ENCODE measurements at places on chromosomes 2 and 18.

DNA sequence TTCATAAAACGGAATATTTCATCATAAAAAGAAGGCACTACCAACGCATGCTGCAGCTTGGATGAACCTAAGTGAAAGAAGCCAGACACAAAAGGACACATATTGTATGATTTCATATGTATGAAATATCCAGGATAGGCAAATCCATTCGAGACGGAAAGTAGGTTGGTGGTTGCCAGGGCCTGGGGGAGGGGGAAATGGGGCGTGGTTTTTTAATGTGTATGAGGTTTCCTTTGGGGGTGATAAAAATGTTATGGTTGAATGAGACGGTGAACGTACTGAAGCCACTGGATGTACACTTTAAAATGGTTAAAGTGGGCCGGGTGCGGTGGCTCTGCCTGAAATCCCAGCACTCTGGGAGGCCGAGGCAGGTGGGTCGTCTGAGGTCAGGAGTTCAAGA, 20.0 kb upstream of the SPATA3 start:
- no peak for DNase-seq

DNA sequence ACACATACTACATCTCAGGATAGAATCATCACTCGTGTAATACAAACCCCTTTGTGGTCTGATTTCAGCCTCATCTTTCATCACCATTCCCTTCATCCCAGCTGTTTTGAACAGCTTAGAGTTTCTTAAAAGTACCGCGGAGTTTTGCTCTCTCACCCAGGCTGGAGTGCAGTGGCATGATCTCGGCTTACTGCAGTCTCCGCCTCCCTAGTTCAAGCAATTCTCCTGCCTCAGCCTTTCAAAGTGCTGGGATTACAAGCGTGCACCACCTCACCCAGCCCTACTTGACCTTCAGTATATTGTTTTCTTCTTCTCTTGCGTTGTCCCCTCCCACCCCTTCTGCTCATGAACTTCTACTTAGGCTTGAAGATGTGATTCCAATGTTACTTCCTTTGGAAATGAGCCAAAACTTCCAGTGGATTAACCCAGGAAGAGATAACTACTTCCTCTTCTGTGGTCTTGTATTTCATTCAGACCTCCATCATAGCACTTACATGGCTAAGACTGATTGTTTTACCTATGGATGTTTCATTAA, 15.8 kb downstream of the ERLEC1 start:
- DNase-seq = no peak

DNA sequence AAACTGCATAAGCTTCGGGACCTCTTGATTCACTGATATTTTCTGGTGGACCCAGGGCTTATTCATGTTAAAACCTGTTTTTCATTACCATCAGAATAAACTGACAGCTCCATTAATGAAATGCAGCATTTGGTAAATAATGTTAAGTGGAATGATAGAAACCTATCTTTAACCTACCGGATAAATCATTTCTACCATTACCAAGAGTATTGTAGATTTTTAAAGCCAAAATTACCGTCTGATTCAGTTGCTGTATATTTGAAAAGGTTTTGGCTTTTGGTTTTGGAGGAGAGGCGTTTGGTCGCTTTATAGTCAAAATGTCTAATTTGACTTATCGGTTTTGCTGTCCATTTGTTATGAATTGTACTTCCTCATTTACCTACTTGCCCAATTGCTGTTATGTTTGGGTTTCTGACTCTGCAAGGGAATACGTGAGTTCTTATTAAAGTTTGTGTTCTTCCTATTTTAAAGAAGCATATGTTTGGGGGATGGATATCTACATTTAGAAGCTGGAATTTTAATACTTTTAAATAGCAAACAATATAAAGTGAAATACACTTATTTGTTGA, 1.0 kb upstream of the CUL3 start:
- no peak for DNase-seq

GRCh38 chr2:218035463-218036100, 32.8 kb upstream of the TNS1 start:
- DNase-seq = no peak

- no peak for DNase-seq
Measured at GRCh38 chr2:38978296-38978903, 88.7 kb downstream of the ARHGEF33 start.
